Mucosa of gallbladder (tissue), 1 donor: ENCODE measurements at places on chromosomes 11 and 22. TPM values are rescaled to one million over a fixed set of nuclear protein-coding genes. Genes with fewer than 3 reads are reported as not detected.

Gene SIK2
- 27.6 TPM for total RNA-seq

Gene SLC5A1
- total RNA-seq = 134 TPM

Gene OR51A2
- not detected for total RNA-seq

Gene MEI1
- total RNA-seq = 1.4 TPM

Gene OR52N5
- total RNA-seq = not detected

Gene MGAT3
- total RNA-seq = 104 TPM

Gene EMID1
- total RNA-seq = 7.0 TPM

Gene RTN4RL2
- total RNA-seq = 19.2 TPM

Gene TLCD5
- total RNA-seq = 9.8 TPM

Gene KCNQ1OT1
- total RNA-seq = 2.2 TPM

Gene P2RX6
- 2.4 TPM for total RNA-seq

Gene KLHDC7B
- total RNA-seq = 0.17 TPM

Gene OR5F1
- total RNA-seq = not detected

Gene SWAP70
- total RNA-seq = 24.3 TPM

Gene C1QTNF4
- 5.5 TPM for total RNA-seq

GRCh38 chr11:70527046-70527395, 128.7 kb downstream of the CTTN start:
- no peak for DNase-seq

- no peak for DNase-seq
Measured at GRCh38 chr11:124944565-124944964, 8.7 kb upstream of the HEPACAM start.

DNA sequence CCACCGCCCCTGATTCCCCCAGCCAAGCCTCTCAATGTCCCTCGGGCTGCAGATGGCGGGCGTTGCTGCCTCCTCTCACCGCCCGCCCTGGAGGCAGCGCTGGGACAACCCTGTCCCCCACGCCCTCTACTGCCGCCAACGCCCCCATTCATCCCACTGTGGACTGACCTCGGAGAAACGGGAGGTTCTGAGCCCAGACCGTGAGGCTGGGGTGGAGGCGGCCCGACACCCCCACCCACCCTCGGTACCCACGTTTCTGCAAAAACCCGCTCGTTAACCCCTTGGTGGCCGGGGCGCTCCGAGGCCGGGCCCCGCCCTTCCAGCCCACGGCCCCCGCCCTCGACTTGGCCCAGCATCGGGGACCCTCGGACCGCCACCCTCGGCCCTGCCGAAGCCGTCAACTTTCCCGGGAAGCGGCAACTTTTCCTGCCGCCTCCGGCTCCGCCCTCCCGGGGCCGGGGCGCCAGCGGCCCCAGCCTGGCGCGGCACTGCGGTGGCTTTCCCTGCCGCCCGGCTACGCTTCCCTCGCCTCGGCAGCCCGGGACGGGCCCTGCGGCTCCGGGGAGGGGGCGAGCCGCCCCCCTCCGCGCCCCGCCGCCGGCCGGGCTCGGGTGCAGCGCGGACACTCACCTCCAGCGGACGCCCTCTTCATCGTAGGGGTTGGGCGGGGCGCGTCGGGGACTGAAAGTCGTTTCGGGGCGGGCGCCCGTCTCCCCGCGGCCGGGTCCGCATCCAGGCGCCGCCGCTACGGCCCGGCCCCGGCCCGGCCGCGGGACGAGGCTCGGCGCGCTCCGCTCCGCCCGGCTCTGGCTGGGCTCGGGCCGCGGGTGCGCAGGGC, 458 bp downstream of the RTN4R start:
- no peak for DNase-seq

GRCh38 chr11:62805961-62806441, 761 bp upstream of the NXF1 start:
- DNase-seq = no peak

DNA sequence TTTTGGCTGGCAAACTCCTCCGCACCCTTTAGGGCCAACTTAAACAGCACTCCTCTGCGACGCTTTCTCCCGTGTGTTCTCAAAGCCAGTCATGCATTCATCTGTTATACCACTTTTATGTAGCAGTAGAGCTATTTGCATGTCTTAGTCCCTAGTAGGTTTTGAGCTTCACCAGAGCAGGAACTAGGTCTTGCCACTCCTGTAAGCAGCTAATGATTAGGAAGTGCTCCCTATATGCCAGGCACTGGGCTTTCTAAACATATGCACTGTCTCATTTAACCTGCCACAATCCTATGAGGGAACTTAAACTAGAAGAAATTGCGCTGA, 180.8 kb downstream of the DBX1 start:
- DNase-seq = no peak

GRCh38 chr22:32476281-32477195, 1.9 kb downstream of the FBXO7 start:
- no peak for DNase-seq

GRCh38 chr22:45240104-45240809, 437 bp downstream of the KIAA0930 start:
- DNase-seq = no peak

- no peak for DNase-seq
Measured at GRCh38 chr11:68684385-68685356, at the start of gene GAL. Gene GAL (plus strand): TSS chr11:68684544. CDS start chr11:68684924, 380 bp downstream.

DNA sequence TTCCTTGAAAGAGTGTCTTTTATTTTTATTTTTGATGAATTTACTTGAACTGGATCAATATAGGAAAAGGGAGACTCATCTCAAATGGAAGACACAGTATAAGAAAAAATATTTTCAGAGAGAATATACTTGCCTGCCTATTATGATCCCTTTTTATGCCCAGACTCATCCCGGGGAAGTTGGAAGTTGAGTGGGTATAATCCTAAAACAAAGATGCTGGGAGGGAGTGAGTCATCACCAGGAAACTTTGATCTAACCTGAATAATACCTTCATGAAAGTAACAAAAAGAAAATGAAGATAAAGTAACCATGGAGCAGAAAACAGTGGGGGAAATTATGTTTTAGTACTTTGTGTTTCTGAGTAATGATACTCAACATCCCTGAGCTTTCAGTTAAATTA, 1514.0 kb downstream of the FAM181B start:
- no peak for DNase-seq

DNA sequence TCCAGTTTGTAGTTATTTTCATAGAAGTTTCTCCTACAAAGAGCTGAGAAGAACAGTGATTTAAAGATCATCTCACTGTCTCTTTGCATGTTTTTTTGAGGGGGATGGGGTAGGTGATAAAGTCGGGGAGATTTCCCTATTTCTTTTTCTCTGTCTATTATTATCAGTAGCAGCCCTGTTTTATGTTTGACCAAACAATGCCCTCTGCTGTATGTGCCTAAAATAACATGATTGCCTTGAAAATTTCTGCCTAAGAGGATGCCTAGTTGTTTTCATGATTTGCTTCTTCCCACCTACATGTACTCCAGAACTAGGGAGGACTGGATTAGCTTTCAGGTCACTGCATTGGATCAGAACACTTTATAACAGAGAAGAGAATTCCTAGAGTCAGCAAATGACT, 1330.2 kb downstream of the LRRC4C start:
- DNase-seq = no peak

- DNase-seq = no peak
Measured at GRCh38 chr11:650482-650881, 13.4 kb downstream of the DRD4 start.

- no peak for DNase-seq
Measured at GRCh38 chr11:701741-702461, 4.1 kb upstream of the EPS8L2 start.

GRCh38 chr11:8241373-8242117, 22.1 kb downstream of the LMO1 start:
- DNase-seq = no peak

DNA sequence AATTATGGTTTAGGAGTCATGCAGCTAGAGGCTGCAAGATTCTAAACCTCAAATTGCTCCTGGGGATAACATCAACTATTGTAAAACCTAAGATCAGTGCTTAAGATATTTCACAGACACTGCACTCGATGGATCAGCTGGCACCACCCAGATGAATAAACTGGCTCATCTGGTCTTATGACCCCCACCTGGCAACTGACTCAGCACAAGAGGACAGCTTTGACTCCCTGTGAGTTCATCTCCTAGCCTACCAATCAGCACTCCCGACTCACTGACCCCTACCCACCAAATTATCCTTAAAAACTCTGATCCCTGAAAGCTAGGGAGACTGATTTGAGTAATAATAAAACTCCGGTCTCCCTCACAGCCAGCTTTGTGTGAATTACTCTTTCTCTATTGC, 782 bp upstream of the TTC12 start:
- no peak for DNase-seq

- DNase-seq = no peak
Measured at GRCh38 chr11:17546240-17546639, 819 bp upstream of the OTOG start.

DNA sequence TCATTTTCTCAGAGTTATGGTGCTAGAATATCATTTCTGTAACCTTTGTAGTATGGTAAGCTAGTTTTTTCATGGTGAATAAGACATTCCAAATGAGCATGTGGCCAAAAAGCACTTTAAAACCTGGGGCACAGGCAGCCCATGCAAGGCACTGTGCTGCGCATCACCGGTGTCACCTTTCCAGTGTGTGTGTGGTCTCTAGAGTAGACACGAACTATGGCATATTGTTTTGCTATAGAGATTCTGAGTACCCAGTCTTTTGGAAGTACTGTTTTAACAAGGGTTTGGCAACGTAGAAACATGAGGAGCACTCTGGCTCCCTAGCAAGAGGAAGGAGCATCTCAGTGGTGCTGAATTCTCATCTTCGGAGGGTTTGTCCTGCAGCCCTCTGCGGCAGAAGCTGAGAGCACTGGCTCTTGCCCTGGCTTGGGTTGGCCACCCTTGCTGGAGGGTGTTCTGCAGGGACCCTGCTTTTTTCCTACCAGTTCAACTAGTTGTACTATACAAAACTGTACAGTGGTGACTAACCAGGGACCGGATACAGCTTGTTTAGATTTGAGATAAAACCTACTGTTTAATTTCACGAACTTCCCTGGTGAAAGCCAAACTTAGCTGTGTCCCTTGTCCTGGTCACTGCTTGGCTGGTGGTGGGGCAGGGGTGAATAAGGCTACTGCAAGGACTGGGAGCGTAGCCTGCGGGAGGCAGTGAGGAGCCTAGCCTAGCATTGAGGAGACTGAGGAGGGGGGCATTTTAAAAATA, 135.7 kb downstream of the ATXN10 start:
- no peak for DNase-seq

- no peak for DNase-seq
Measured at GRCh38 chr11:34072041-34072440, 20.5 kb downstream of the CAPRIN1 start.

- no peak for DNase-seq
Measured at GRCh38 chr11:17673951-17674350, 45.4 kb upstream of the MYOD1 start.

DNA sequence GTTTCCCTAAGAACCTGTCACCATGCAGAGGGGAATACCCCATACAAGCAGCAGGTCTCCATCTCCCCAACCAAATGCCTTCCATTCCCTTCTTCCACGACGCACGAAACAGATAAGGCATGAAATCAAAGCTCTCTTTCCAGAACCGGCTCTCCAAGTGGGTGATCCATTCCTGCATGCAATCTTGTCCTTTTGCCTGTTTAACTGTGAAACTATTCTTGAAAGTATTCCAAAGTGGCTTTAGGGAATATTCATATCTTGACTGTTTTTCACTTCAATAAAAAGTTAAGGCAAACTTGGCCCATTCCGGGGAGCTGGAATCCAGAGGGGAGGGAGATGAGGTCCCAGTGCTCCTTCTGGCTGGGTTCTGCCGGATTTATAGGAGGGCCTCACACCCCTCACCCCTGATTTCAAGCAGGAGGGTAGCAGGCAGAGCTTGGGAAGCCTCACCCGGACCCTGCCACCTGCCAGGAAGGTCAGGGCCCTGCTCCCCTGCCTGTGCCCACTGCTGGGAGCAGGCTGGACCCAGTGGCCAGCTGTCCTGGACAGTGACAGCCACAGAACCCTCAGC, 60.9 kb downstream of the SCGB1A1 start:
- no peak for DNase-seq

DNA sequence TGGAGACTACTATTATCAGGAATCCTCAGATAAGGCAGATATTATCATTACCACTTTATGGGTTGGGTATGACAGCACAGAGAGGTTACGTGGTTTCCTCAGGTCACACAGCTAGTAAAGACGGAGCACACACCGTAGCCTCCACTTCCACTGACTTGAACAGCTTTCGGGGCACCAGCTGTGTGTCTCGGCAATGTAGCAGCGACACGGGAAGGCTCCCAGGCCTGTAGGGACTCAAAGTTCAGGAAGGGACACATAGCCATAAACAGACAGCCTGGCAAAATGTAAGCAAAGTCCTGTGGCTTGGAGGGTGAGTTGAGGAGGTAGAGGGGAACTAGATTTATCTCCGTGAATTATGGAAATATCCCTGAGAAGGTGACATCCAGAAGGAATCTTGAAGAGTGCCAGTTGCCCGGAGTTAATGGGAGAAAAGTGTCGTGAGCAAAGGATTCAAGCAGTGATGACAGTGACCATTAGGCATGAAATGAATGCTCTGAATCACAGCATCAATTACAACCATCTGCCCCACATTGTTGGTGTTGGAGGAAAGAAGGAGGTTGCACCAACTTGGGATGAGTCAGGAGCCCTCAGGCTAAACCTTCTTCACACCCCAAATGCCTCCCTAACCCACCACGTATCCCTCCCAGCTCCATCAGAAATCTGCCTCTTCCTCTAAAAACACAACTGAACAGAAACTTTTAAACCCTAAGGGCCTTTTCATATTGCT, 106.7 kb upstream of the ASPHD2 start:
- DNase-seq = no peak

GRCh38 chr11:78641541-78641940, 66.9 kb upstream of the NARS2 start:
- DNase-seq = no peak

DNA sequence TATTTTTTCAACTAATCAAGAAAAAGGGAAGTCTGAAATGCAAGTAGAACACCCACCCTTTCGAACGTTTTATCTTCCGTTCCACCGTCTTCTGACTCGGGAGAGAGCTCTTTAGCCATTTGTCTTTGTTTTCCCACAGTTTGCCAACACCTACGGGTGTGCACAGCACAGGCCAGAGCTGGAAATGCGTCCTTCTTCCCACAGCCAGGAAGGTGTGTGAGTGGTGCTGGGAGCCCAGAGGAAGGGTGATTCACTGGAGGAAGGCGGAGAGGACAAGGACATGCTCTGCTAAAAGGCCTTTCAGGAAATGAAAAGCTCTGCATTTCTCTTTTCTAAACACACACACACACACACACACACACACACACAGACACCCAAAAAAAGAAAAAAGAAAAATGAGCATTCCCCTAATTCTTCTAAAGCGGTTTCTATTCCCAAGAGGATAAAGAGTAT, 18.5 kb downstream of the ENDOD1 start:
- peak; percentile 61 for DNase-seq

DNA sequence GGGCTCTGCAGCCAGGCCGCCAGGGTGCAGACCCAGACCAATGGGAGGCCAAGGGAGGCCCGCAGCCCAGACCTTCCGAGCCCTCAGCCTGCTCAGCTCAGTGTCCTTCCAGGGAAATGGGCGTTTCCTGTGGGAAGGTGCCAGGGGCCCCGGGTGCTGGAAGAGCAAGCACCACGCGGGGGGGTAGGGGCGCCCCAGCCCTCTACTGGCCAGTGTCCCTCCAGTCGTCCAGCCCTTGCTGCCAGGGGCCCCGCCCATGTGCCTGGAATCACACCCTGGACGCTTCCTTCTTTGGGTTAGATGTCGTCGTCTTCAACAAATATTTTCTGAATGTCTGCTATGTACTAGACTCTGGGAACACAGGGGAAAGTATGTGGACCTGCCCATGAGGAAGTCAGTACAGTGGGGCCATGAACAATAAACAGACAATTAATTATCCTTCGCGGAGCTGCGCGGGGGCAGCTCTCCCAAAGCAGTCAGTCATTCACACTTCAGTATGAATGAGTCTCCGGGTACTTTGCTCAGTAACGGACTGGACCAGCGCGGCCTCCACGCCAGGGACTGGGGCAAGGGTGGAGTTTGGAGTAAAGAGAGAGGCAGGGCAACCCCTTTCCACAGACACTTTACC, 60.2 kb downstream of the CDKN1C start:
- DNase-seq = peak; percentile 79
